Urinary bladder (tissue), 4 donors: ENCODE measurements at places on chromosomes 4 and X. TPM values are rescaled to one million over a fixed set of nuclear protein-coding genes. Genes with fewer than 3 reads are reported as not detected.

Gene HERC6
- polyA plus RNA-seq = 4.6 TPM

Gene GRIA3
- polyA plus RNA-seq = 0.94 TPM

Gene CFAP99
- polyA plus RNA-seq = 0.06 TPM

Gene DLG3
- 14.0 TPM for polyA plus RNA-seq

Gene CSAG1
- not detected for polyA plus RNA-seq
